ENCODE measurements at places on chromosomes 7 and 10.

- DNase-seq: no peak
Measured at GRCh38 chr7:20383351-20383750, 52.7 kb downstream of the ITGB8 start.

DNA sequence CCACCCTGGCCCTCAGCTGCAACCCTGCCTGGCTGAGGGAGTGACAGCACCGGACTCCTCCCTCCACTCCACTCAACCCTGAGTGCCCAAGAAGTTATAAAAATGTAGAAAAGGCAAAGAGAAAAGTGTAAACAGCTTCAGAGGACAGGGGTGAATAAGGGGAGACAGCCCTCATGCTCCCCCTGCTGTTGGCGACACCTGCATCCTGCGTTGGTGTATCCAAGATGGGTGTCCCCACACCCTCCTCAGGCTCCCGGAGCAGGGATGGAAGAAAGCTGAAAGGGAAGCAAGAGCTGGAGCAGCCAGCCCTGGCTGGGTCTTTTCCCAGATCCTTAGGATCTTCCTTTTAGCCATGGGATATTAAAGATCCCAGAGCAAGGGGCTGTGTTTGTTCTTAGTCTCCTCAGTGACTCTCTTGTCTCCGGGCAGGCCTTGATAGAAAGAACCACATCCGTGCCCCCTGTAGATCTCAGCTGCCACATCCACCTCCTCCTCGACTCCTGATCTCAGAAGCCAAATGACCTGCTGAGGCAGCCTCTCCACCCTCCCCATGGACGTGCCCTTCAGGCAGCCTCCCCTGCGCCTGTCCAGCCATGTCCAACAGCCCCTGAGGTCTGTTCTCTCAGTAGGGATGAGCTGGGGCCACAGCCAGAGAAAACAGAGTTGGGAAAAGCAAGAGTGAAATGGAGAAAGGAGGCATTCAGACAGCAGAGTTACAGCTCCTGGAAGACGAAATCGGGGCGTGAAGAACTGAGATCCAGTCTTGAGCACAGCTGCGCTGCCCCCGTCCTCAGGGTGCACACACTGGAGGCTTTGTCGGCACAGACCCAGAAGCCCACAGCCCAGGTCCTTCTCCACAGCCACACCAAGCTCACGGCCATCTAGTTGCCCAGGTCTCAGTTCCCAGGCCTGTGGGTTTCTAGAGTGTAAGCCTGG is 6.8 kb downstream of the FAM131B start:
- no peak for DNase-seq

- DNase-seq: no peak
Measured at GRCh38 chr10:71209731-71210541, 2.4 kb upstream of the UNC5B start.

GRCh38 chr7:116395141-116395791 is 104.3 kb upstream of the CAV2 start:
- DNase-seq: no peak

DNA sequence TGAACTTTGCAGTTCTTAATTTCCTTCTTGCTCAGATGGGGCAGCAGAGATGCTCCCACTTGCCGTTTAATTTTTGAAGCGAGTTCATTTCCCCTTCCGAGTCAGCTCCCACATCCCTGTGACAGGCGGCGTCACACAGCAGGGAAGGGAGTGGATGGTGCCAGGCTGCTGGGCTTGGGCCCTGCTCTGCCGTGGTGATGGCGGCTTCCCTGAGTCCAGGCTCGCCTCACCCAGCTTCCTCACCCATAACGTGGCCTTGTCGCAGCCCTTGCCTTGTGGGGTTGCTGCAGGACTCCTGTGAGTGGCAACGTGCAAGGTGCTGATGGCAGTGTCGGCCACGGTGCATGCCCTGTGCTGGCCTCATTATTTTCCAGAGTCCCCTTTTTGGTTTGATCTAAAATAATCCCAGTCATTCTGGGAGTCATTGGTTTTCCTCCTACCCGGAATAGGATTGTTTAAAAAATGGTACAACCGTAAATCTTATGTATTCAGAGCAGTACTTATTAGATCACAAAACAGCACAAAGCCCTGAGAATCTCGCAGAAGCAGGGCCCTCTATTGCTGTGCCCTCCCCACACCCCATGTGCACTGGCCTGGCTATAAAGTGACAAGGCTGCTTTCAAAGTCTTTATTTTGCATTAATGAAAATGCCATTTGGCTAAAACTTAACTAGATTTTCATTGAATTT is 260.1 kb downstream of the WDR37 start:
- no peak for DNase-seq

DNA sequence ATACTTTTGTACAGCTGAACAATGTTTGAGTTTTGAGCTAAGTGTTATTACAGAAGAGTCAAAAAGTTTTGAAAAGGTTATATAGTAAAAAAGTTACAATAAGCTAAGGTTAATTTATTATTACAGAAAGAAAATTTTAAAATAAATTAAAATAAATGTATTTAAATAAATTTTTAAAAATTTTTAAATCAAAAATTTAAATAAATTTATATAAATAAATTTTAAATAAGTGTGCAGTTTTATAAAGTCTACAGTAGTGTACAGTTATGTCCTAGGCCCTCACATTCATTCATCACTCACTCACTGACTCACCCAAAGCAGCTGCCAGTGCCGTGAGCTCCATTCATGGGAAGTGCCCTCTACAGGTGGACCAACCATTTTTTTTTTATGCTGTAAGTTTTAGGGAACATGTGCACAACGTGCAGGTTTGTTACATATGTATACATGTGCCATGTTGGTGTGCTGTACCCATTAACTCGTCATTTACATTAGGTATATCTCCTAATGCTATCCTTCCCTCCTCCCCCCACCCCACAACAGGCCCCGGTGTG is 462.9 kb upstream of the ZMIZ1 start:
- DNase-seq: no peak

- no peak for DNase-seq
Measured at GRCh38 chr7:152543799-152544198, 108.0 kb upstream of the KMT2C start.

- DNase-seq: no peak
Measured at GRCh38 chr10:112039823-112040222, 143.7 kb downstream of the GPAM start.

- DNase-seq: no peak
Measured at GRCh38 chr7:70334295-70334694, 736.0 kb downstream of the AUTS2 start.

- DNase-seq: no peak
Measured at GRCh38 chr7:130865408-130866236, 131.6 kb upstream of the KLF14 start.

DNA sequence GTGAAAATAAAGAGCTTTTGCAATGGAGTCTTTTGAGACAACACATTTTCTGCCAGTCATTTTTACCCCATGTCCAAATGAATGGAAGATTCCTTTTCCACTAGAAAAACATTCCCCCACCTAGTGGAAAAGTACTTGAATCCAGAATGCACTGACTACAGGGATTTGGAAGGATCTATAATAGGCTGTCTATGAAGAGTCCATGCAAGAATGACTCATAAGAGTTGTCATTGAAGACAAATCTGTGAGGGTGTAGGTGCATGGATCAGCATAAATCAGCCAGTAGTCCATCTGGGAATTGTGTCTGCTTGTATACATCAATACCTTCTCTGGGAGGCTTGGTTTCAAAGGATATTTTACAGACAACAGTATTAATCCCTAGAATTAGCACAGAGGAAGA is 32.5 kb upstream of the TRUB1 start:
- DNase-seq: no peak

DNA sequence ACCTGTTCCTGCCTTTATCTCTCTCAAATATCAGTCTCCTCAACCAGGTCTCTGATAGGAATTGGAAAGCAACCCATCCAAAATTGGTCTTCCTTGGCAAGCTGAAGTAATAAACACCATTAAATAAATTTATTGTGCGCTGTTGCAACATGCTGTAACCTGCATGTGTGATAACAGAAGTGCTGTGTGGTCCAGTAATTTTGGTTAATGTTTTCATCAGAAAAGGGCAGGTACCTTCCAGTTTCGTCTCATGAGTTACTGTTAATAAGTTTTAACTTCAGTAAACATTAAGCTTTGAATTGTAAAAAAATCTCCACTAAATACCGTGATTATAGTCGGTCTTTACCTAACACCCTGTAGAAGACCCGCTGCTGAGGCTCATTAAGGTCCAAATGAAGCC is 624.7 kb downstream of the TNS3 start:
- DNase-seq: no peak

- no peak for DNase-seq
Measured at GRCh38 chr7:45256309-45256708, 98.7 kb downstream of the RAMP3 start.

- DNase-seq: no peak
Measured at GRCh38 chr10:110993024-110993693, 73.8 kb downstream of the SHOC2 start.

GRCh38 chr7:131066635-131067034 is 261.0 kb upstream of the MKLN1 start:
- DNase-seq: no peak

Measured in activated naive CD4-positive, alpha-beta T cell (primary cell).